Psoas muscle (tissue), 8 donors: ENCODE measurements at places on chromosomes 2 and 18. TPM values are rescaled to one million over a fixed set of nuclear protein-coding genes. Genes with fewer than 3 reads are reported as not detected.

GRCh38 chr2:135951041-135951583 lies 34.3 kb downstream of the DARS1 start:
- H3K4me3 ChIP-seq: no peak overlapping the region
- no peaks in the 10 kb centered on the region for H3K27me3 ChIP-seq
- H3K4me1 ChIP-seq: peaks cover 10% of the 10 kb centered on the region
- DNase-seq: no peak
- H3K36me3 ChIP-seq: peaks cover 3% of the 10 kb centered on the region

DNA sequence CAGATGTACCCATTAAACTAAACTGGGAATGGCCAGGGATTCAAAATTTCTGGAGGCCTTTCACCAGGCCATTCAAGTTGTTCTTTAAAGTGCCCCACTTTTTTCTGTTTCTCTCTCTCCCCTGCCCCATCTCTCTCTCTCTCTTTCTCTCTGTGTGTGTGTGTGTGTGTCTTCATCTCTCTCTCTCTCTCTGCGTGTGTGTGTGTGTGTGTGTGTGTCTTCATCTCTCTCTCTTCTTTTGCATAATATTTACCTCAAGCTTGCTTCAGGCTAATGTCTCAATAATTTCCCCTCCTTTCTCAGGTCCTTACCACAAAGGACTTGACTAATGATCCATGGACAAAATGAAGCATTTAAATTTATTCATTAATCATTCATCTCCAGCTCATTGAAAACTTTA lies 164.2 kb upstream of the KLHL14 start:
- no peak overlapping the region for H3K27ac ChIP-seq
- no peak overlapping the region for H3K4me3 ChIP-seq
- H3K27me3 ChIP-seq: no peaks in the 10 kb centered on the region
- H3K4me1 ChIP-seq: no peaks in the 10 kb centered on the region
- no peak for DNase-seq
- no peaks in the 10 kb centered on the region for H3K36me3 ChIP-seq

DNA sequence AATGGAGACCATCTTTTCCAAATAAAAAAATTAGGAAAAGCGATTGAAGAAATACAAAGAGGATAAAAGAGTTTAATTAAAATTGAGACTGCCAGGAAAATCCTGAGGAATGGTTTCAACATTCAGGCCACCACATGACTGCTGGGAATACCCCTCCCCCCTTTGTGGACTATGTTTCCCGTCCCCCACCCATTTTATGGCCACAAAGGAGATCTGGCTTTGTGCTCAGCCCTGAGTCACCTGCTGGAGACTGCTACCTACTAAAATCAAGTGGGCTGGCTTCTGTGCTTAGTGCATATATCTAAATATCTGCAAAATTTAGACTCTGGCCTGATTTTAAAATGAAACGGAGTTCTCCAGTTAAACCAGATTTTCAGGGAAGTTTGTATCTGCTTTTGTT lies 10.1 kb downstream of the RND3 start:
- peak overlapping the region; percentile 12 for H3K4me3 ChIP-seq
- no peaks in the 10 kb centered on the region for H3K36me3 ChIP-seq
- peak overlapping the region; percentile 55 for H3K27ac ChIP-seq
- peaks cover 50% of the 10 kb centered on the region for H3K4me1 ChIP-seq
- no peak for DNase-seq
- no peaks in the 10 kb centered on the region for H3K27me3 ChIP-seq

GRCh38 chr2:226791056-226791486 lies 8.5 kb downstream of the IRS1 start:
- peak overlapping the region; percentile 89 for H3K4me3 ChIP-seq
- H3K27me3 ChIP-seq: no peaks in the 10 kb centered on the region
- DNase-seq: no peak
- H3K36me3 ChIP-seq: no peaks in the 10 kb centered on the region
- H3K4me1 ChIP-seq: peaks cover 76% of the 10 kb centered on the region
- peak overlapping the region; percentile 99 for H3K27ac ChIP-seq

GRCh38 chr18:23237524-23238151 lies 102.4 kb downstream of the CABLES1 start:
- H3K36me3 ChIP-seq: no peaks in the 10 kb centered on the region
- peak; percentile 76 for DNase-seq
- H3K4me1 ChIP-seq: no peaks in the 10 kb centered on the region
- H3K27ac ChIP-seq: peak overlapping the region; percentile 54
- peak overlapping the region; percentile 53 for H3K4me3 ChIP-seq

- H3K4me1 ChIP-seq: no peaks in the 10 kb centered on the region
- H3K4me3 ChIP-seq: no peak overlapping the region
- H3K27me3 ChIP-seq: no peaks in the 10 kb centered on the region
- H3K36me3 ChIP-seq: no peaks in the 10 kb centered on the region
These were observed 225.8 kb upstream of the COPS8 start for GRCh38 chr2:236859908-236860307.

- H3K4me1 ChIP-seq: no peaks in the 10 kb centered on the region
- no peaks in the 10 kb centered on the region for H3K36me3 ChIP-seq
- no peaks in the 10 kb centered on the region for H3K27me3 ChIP-seq
- H3K27ac ChIP-seq: no peak overlapping the region
These were observed 807.4 kb upstream of the POU3F3 start for GRCh38 chr2:104046466-104046865.

DNA sequence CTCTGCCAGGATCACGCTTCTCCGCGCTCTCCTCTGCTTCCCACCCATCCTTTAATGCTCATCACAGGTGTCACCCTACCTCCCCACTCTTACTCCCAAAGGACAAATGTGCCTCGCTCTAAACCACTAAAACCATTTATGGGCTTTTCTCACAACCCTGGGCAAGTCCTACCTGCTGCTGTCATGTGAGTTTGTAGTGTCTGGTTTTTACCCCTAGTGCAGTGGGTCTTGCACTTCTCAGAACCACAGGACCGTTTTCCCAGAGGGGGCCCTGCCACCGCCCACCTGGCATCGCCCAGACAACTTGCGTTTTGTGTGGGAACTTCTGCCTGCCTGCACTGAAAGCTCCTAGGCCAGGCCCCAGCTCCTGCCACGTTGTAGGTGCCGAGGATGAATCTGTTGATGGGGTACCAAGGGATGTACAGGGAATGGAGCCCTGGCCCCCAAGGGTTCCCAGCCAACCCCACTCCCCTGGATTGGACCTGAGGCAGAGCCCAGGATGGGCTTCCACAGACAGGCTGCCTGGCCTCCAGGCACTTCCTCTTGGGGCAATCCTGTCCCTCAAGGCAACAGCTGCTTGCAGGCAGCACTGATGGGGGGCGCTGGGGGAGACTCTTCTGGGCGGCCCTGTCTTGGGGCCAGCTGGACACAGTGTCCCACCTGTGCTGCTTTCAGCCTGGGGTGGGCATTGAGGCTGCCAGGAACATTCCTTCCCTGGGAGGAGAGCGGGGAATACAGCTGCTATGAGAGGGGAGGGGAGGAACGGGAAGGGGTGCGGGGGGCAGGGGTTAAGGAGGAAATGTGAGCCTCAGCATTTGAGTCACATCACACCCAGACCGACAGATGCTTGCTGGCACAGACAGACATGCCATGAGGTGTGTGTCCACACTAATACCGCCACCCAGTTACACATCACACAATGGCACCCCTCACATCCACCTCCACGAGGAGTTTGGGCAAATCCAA lies 176.3 kb downstream of the ZFP36L2 start:
- H3K4me1 ChIP-seq: peaks cover 7% of the 10 kb centered on the region
- H3K36me3 ChIP-seq: no peaks in the 10 kb centered on the region
- no peak overlapping the region for H3K4me3 ChIP-seq
- H3K27me3 ChIP-seq: no peaks in the 10 kb centered on the region
- no peak for DNase-seq
- H3K27ac ChIP-seq: no peak overlapping the region

DNA sequence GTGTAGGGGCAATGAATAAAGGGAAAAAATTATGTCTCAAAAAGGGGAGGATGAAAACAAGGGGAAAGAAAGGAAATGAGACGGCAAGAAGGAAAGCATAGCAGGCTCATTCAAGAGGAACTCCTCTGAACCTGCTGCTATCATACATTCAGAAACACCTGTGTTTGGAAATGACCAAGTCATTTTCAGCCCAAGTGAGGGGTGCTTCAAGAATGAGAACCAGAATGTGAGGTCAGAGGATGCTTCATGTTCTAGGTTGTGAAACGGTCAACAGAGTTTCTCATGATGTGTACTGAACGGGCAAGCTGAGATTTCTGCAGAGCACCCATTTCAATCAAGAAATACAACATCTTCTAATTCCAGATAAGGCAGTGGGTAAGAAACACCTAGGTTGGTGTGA lies 1367.2 kb upstream of the CELF4 start:
- H3K4me1 ChIP-seq: no peaks in the 10 kb centered on the region
- H3K27ac ChIP-seq: no peak overlapping the region
- no peak for DNase-seq
- H3K4me3 ChIP-seq: no peak overlapping the region
- no peaks in the 10 kb centered on the region for H3K36me3 ChIP-seq

GRCh38 chr2:96527286-96528005 lies 9.1 kb upstream of the ARID5A start:
- peak overlapping the region; percentile 68 for H3K4me3 ChIP-seq
- H3K4me1 ChIP-seq: peaks cover 34% of the 10 kb centered on the region
- H3K27me3 ChIP-seq: no peaks in the 10 kb centered on the region

GRCh38 chr2:854460-854859 lies 96.2 kb upstream of the SNTG2 start:
- no peaks in the 10 kb centered on the region for H3K36me3 ChIP-seq
- DNase-seq: no peak
- no peak overlapping the region for H3K27ac ChIP-seq

The ZRANB3 gene
- 6.4 TPM for total RNA-seq

The ANKRD62 gene
- not detected for total RNA-seq

The SLC35F5 gene
- total RNA-seq: 86.3 TPM

The IL1R1 gene
- 15.9 TPM for total RNA-seq

The CD226 gene
- total RNA-seq: 0.66 TPM

The RNF125 gene
- total RNA-seq: 1.8 TPM

The GALNT3 gene
- 0.69 TPM for total RNA-seq

The KLHL29 gene
- 6.8 TPM for total RNA-seq

The RELCH gene
- 7.8 TPM for total RNA-seq
